ENCODE measurements at places on chromosomes 11 and 22.

- no peak for DNase-seq
Measured at GRCh38 chr11:367956-368413, 1.3 kb upstream of the B4GALNT4 start.

GRCh38 chr11:131687291-131688047, 317.1 kb downstream of the NTM start:
- DNase-seq = no peak

- DNase-seq = peak; percentile 7
Measured at GRCh38 chr11:11538277-11538960, 83.4 kb downstream of the GALNT18 start.

GRCh38 chr11:68146010-68146540, 24.9 kb upstream of the CHKA start:
- DNase-seq = no peak

DNA sequence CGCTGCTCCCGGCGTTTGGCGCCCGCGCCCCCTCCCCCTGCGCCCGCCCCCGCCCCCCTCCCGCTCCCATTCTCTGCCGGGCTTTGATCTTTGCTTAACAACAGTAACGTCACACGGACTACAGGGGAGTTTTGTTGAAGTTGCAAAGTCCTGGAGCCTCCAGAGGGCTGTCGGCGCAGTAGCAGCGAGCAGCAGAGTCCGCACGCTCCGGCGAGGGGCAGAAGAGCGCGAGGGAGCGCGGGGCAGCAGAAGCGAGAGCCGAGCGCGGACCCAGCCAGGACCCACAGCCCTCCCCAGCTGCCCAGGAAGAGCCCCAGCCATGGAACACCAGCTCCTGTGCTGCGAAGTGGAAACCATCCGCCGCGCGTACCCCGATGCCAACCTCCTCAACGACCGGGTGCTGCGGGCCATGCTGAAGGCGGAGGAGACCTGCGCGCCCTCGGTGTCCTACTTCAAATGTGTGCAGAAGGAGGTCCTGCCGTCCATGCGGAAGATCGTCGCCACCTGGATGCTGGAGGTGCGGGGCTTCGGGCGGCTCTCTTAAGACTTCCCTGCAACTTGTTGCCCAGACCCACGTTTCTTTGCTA, at the start of gene CCND1:
TSS of gene CCND1 (plus strand) at position 162 of the 587 bp plus-strand sequence. CDS start at position 320, 158 bp downstream.
- DNase-seq = peak; percentile 94

DNA sequence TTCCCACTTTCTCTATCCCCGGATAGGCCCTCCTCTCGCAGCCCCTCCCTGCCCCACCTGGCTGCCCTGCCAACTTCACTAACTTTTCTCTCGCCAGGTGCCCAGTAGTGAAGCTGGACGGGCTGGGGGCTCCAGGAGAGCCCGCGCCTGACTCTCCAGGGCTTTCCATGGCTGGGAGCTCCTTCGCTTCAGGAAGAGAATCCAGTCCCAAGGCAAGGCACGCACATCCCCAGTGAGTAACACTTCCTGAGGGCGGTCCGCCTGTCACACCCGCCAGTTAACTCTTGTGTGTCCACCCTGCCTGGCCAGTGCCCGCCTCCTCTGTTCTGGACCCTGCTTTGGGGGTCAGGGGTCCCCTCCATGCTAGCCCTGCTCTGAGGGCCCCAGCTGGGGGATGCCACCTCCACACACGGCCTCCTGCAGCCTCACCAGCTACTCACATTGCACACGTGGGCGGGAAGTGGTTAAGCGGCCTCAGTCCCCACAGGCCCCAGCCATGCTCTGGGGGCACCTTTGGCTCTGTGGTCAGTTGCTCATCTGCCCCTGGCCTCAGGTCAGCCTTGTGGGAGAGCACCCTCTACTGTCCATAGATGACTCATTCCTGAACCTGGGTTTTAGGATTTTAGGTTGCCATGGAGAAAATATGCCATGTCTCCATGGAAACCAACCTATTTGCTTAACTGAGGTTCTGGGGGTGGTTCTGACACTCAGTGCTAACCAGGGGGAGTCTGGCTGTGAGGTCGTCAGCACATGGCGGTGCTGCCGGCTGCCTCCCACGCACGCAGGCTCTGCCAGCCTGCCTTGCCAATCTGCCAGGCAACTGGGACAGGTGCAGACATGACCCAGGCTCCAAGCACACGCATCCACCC, at the start of gene RIN1:
TSS of gene RIN1 (minus strand) at position 201 of the 869 bp plus-strand sequence. CDS start at position 169, 32 bp downstream.
- peak; percentile 92 for DNase-seq

DNA sequence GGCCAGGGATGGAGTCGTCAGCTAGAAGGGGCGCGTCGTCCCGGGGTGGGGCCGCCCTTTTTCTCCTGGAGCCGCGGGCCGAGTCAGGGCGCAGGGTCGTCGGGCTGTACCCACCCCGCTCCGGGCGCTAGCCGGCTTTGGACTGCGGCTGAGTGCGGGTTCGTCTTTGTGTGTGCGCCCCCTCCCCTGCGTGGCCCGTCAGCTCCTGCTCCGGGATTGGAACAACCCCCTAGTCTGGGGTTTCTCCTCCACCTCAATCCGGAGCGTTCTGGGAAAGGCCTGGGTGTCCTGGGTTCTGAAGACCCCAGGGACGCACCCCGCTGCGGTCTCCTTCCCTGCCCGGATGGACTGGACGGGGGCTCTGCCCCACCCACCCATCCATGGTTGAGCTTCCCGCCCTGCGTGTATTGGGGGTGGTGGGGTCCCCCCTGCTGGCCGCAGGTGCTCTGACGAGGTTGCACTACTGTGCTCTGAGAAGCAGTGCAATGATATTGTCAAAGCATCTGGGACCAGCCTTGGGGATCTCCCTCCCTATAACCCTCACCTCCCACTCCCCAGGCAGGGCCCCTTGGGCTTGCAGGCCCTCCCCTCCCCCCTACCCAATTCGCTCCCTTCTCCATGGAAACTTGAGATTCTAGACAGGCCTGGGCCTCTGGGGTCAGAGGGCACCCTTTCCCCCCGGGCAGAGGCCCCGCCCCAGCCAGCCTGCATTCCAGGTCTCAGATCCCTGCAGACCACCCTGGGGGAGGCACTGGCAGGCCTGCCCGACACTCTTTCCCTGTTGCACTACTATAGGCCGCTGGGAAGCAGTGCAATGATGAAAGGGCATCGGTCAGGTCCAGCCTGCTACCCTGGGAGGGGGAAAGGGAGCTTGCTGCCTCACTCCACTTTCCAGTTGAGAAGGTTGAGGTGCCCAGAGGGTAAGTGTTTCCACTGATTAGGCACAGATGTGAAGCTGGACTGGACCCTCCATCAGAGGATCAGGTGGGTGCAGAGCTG, 10.7 kb downstream of the SDF2L1 start:
- no peak for DNase-seq

DNA sequence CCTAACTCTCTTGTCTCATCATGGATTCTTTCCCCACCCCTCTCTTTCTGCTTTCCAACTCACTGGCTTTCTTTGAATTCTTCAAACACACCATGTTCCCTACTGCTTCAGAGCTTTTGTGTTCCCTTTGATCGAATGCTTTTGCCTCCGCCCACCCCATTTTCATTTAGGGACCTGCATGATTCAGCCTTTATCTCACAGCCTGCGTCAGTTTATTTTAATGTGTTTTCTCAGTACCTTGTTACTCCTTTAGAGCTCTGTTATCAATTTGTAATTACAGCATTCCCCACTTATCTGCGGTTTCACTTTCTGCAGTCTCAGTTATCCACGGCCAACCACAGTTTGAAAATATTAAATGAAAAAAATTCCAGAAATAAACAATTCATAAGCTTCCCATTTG, 451.3 kb downstream of the METTL15 start:
- peak; percentile 5 for DNase-seq

GRCh38 chr11:65243797-65244196, 18.0 kb upstream of the POLA2 start:
- DNase-seq = no peak

- DNase-seq = peak; percentile 75
Measured at GRCh38 chr11:74988541-74989259, at the start of gene NEU3. TSS of gene NEU3 (plus strand) at chr11:74988933. CDS start at chr11:74989061, 128 bp downstream.

- DNase-seq = no peak
Measured at GRCh38 chr11:4195909-4196308, 101.3 kb downstream of the RRM1 start.

DNA sequence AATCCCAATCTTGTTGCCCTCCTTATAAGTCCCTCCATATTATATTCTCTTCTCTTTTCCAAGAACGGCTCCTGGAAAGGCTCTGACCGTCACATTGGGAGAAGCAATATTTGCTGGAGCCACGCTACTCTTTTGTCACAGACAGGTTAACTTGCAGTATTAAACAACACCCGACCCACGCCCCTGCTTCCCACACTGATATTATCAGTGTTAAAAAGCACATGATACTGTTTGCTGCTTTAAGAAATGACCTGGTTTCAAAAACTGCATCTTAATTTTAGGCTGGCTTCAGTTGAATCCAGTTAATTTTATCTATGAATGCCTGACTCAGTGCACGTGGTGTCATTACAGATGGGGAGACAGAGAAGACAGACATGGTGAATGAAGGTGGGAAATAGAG, 3.1 kb downstream of the FLI1 start:
- DNase-seq = no peak

GRCh38 chr11:78698612-78699011, 123.9 kb upstream of the NARS2 start:
- DNase-seq = peak; percentile 90

DNA sequence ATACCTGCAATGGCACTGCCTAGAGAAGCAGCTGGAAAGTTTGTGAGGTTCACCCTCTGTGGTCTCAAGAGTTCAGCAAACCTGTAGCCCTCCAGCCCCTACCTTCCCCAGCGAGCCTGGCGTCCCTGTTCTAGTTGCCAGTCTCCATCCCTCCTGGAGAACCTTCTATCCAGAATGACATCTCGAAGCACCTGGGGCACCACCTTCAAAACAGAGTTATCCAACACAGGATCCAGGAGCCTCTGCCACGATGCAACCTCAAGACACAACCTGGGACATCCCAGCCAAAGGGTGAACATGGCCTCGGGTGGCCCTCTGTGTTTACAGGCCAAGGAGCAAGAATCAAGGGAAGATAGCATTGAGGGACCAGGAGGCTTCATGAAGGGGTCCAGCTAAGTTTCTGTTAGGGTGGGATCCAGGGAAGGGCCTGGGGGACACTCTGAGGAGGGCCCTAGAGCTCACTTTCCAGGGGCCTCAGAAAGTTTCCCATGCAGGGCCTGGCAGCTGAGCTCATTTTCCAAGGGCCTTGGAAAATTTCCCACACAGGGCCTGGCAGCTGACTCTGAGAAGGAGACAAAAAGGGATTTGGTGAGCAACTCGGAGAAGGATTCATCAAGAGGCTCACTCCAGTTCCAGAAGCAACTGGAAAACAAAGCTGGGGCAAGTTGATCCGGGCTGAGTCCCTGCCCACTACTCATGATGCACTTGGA, 36.9 kb upstream of the SYT13 start:
- DNase-seq = no peak

- peak; percentile 69 for DNase-seq
Measured at GRCh38 chr11:122633219-122633829, 22.2 kb upstream of the UBASH3B start.

- no peak for DNase-seq
Measured at GRCh38 chr11:45028911-45029682, 78.4 kb upstream of the TP53I11 start.

DNA sequence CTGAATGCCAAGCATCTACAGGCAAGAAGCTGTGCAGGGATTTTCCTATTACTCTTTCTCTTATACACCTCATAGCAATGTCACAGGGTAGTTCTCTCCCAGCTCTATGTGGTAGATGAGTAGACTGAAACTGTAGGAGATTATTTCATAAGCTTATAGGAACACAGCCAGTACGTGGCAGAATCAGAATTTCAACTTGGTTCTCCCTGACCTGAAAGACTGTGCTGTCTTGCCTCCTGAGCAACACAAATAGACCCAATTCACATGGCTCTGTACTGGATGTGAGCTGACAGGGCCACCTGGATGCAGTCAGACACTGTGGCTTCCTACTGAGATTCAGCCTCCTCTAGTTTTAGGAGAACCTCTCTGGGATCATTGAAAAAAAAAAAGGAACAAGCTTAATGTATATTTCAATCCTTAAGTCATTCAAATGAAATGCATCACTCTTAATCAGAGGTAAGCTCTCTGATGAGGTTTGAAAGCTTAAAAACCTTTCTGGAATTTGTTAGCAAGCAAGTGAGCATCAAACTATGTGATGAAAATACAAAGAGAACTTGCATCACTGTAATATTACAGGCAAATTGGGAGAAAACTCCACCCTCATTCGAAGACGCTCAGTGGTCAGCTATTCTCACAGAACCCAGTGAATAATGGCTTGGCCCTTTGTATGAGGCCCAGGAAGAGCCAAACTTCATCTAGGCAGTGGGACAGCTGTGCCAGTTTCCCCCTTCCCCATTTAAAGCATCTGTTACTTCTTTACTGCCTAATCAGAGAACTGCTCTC, 1039.3 kb downstream of the NTM start:
- DNase-seq = peak; percentile 35

GRCh38 chr22:26172389-26172990, 3.2 kb downstream of the SEZ6L start:
- peak; percentile 35 for DNase-seq

DNA sequence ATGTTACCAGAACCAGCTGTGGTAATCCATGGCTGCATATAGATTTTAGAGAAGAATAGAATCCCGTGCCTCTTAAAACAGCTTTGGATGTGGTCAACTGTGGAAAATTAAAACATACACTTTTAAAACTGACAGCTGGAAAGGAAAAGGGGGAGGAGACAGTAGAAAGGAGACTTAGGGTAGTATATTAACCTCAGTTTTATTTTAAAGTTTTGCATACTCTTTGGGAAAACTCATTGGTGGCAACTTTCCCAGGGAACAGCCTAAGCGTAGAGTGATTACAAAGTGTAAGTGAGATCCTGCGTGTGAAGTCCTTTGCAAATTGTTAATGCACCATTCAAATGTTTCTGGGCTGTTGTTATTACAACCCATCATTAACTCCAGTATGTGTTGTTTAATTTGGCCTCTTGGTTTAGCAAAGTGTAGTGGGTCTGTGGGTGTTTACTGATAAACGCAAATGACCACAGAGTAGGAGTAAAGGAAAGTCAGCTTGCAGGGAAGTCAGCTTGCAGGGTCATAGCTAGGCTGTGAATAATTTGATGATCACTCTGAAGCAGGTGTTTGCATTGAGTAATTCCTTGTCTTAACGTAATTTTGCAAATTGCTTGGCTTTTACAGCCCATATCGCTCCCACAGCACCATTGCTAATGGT, 88.0 kb upstream of the DBX1 start:
- DNase-seq = no peak

DNA sequence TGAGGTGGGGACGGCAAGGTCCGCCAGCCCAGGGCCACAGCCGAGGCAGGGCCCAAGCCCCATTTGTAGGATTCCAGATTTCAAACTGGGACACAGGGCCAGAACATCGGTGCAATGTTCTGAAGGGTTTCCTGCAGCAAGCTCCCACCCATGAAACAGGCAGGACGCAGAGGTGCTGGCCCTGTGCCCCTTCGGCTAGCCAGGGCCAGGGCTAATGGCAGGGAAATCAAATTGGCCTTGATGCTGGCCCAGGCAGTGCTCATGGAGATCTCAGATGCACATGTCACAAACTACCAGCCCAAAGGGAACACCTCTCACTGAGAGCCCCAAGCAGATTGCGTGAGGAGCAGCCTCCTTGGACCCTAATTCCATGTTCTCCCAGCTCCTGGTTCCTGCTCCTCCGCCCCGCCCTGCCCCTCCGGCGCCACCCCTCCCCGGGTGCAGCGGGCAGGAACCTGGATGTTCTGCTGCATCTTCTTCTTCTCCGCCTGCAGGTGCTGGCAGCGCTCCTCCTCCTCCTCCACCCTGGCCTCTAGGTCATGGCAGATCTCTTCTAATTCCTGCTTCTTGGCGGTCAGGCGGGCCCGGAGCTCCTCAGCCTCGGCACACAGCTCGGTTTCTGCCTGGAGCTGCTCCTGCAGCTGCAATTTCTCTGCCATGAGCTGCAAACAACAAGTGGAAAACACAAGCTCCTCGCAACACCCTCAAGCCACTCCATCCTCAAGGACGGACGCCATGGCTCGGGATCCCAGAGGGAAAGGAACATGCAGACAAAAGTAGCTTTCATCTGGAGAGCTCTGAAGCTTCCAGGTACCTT, 47.7 kb downstream of the APOL1 start:
- no peak for DNase-seq

Data from fibroblast of skin of back (primary cell).